ENCODE measurements at places on chromosomes 12 and 14.
A peak's percentile ranks its signal among the peaks of the same experiment; 100 is the strongest.

- no peak for DNase-seq
Observed at GRCh38 chr14:91394105-91395081, 23.2 kb downstream of the CCDC88C start.

DNA sequence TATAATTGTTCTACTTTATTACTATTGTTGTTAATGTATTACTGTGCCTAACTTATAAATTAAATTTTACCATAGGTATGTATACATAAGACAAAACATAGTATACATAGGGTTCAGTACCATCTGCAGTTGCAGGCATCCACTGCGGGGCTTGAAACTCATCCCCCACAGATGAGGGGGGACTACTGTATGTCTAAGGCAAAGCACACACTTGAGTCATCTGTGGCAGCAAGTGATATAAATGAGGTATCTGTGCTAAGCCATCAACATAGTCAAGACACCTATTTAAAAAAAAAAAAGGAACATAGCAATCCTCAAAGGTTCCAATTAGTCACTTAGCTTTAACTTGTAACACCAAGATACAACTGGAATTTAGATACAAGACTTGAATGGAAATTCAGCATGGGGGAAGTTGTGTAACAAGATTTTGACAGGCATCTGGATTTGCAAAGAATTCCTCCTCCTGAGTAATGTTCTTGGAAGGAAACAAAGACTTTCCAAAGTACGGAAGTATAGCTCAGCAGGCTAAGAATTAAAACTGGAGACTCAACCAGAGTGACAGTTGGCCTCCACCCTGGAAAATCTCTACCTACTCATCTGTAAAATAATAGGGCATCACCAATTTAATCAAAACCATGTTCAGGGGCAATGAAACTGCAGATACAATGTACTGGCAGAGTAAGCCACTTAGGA, 14.9 kb downstream of the DCAF5 start:
- no peak for DNase-seq

GRCh38 chr14:55884819-55885218, 233.4 kb upstream of the PELI2 start:
- DNase-seq, result no peak

DNA sequence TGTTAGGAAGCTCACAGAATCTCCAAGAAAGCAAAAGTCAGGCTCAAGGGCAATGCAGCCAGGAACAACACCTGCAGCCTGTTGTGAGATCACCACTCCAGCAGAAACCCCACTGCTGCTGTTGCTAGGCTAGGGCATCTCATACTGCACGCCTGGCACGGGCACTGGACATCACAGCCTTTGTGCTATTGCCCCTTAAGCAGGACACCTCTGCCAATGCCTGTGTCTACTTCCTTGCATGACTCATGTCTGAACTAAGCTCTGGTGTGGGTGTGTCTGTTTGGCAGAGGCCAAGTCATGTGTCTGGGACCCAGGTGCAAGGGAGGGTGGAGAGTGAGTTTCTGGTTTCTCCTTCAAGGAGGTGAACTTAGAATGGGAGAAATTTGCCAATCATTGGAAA, 10.0 kb upstream of the DDX47 start:
- peak; percentile 30 for DNase-seq

DNA sequence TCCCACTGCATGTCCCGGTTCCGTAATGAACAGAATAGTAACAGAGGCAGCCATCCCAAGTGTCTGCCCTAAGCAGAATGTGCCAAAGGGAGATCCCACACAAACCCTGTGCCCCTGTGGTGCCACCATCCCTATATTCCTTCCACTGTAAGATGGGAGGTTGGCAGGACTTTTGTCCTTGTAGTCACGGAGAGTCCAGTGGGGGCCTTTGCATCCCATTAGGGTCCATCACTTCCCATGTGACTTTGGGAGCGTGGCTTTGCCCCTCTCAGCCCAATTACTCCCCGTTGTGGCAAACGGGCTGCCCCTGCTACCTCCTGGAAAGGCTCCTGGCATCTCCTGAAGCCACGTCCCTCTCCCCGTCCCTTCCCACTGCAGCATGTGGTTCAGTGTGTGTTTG, 189.5 kb upstream of the FKBP4 start:
- no peak for DNase-seq

DNA sequence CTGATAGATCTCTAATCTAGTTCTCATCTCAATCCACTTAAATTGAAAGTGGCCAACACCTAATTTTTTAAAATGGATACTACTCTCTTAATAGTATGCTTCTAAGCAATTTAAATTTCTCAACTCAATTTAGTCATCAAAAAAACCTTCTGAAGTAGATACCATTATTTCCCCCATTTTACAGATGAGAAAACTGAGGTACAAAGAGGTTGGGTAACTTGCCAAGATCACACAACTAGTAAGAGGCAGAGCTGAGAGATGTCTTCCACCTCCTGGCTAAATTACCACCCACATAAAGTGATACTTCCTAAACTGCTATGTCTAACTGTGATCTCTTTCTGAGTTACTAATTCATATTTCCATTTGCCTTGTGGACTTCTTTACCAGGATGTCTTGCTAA, 6.6 kb downstream of the EXOC5 start:
- DNase-seq, result no peak

- DNase-seq, result no peak
Observed at GRCh38 chr14:91145391-91146160, 31.7 kb downstream of the DGLUCY start.

DNA sequence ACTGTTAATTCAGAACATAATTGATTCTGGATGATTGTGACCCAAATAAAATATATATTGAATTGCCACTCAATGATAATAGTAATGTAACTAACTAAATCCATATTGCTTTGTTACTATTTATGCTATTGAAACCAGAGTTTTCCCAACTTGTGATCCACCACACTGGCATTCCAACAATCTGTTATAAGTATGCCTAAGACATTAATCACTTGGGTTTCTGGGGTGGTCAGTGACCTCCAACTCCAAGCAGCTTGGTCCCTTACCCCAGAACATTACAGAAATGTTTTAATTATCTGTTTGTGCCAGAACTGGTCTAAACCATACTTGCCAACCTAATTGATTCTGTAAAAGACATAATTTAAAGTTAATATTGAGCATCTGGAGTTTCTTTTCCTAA, 14.6 kb downstream of the CAPS2 start:
- no peak for DNase-seq

DNA sequence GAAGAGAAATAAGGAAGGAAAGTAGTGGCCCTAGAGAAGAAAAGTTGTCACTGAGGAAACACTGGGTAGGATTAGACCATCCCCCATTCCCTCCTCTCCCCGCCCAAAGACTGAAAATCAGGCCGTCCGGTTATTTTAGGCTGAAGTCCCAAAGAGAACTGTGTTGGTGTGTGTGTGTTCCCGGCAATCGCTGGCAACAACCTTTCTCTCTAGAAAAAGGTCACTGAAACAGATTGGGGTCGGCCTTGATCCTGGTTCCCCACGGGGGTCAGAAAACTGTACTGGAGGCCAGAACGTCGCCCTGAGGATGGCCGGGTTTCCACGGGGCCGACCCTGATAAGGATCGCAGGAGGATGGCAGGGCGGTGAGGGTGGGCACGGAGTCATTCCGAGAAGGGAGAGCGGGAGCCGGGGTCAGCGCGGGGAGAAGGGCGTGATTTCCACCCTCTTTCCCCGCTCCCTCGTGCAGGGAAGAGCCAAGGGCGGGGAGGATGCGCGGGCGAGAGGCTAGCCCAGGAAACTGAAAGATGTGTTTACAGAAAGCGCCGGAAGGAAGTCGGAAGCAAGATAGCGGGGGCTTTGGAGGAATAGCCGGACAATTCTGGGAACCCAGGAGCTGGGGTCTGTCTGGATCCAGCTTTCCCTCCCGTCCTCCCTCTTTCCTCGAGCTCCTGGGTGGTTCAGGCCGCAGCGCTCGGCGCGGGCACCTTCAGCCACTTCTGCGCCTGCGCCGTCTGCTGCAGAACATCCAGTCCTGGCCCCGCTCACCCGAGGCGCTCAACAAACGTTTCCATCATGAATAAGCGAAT, 25.3 kb upstream of the SPTLC2 start:
- peak; percentile 79 for DNase-seq

DNA sequence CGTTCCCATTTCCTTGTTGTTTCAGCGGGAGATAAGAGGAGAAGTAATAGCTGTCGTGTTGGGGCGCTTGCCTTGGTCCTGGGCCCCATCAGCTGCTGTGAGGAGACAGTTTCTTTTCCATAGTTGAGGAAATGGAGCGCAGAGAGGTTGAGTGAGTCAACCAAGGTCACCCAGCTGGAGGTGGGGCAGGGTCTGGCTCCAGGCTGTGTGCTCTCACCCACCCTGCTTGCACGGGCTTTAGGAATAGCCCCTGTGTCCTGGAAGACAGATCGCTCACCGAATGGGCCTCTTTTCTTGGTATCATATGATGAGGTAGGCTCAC, 165.7 kb upstream of the RTL1 start:
- no peak for DNase-seq

DNA sequence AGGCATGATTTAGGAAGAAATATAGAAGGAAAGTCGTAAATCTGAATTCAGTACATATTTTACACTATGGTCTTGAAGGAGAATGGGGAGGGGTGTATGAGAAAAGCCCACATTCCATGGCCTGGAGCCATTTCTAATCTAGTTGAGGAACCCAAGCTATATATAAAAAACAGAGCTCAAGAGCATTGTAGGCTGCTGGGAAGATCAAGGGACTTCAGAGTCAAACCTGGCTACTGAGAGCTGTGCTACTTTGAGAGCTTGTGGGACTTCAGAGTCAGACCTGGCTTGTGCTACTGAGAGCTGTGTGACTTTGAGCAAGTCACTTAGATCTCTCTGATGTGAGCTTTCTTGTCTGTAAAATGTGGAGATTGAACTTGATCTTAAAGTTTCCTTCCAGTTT, 58.7 kb downstream of the TBK1 start:
- DNase-seq, result no peak

DNA sequence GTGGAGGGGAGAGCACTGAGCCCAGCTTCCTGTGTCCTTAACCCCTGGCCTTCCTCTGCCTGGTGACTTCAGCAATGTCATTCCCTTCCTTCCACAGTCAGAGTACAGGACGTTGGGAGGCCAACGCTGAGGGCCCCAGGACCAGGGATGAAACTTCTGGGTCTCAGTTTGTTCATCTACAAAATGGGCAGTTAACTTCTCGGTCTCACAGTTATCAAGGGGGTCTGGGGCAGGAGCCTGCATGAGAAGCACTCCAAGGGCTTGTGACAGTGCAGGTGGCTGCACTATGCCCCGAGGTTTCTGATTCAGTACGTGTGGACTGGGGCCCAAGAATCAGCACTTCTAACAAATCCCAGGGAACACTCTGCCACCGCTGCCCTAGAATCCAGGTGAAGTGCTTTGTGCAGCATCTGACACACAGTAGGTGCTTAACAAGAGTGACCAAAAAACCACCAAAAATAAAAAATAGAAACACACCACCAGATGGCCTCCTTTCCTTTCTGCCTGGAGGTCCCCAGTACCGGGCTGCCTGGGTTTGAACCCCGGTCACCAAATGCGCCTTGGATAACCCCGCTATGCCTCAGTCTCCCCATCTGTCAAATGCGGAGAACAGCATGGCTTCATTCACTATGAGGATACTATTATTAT, 80.4 kb downstream of the RFLNA start:
- no peak for DNase-seq

GRCh38 chr14:61561104-61561503, 134.2 kb upstream of the HIF1A start:
- no peak for DNase-seq

GRCh38 chr14:46048127-46048526, 603.5 kb downstream of the RPL10L start:
- no peak for DNase-seq

DNA sequence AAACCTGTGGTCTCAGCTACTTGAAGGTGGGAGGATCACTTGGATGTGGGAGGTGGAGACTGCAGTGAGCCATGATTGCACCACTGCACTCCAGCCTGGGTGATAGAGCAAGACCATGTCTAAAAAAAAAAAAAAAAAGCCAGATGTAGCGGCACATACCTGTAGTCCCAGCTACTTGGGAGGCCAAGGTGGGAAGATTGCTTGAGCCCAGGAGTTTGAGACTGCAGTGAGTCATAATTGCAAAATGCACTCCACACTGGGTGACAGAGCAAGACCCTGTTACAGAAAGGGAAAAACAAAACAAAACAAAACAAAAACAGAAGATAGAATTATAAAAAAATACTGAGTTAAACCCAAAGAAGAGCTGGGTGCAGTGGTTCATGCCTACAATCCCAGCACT, 29.1 kb upstream of the APOF start:
- no peak for DNase-seq

GRCh38 chr12:69401940-69402339, 42.4 kb downstream of the YEATS4 start:
- no peak for DNase-seq

DNA sequence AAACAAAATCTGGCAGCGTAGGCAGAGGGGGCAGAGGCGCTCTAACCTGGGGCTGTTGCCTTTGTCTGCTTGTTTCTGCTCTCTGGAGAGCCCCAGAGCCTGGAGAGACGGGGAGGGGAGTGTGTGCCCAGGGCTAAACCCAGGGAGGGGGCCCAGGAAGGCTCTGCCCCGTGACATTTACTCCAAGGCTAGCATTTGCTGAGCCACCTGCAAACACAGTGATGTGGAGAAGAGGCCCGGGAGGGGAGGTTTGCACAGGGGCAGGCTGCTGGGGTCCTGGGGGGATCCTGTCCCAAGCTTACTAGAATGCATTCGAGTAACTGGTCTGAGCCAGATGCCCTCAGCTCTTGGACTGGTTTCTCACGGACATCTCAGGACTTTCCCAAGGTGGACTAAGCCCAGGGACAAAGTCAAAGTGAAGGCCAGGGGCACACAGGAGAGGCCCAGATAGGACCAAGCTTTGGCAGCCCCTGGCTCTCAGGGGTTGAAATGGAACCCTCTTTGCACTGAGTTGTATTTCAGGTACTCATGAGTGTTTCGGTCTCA, 12.0 kb downstream of the MEG3 start:
- DNase-seq, result no peak

- no peak for DNase-seq
Observed at GRCh38 chr14:60508707-60509437, at the start of gene SIX6. SIX6 (plus strand) TSS chr14:60509146; CDS start chr14:60509399, 253 bp downstream.

DNA sequence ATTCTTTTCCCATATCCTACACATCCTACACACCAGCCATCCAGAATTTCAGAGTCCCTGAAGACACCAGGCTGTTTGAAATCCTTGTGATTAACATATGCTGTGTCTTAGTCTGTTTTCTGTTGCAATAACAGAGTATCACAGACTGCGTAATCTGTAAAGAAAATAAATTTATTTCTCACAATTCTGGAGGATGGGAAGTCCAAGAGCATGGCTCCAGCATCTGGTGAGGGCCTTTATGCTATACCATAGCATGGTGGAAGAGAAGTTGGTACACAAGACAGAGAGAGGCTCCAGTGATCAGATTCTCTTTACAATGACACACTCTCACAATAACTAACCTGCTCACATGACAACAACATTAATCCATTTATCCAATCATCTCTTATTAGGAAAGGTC, 4.1 kb downstream of the ART4 start:
- DNase-seq, result no peak

DNA sequence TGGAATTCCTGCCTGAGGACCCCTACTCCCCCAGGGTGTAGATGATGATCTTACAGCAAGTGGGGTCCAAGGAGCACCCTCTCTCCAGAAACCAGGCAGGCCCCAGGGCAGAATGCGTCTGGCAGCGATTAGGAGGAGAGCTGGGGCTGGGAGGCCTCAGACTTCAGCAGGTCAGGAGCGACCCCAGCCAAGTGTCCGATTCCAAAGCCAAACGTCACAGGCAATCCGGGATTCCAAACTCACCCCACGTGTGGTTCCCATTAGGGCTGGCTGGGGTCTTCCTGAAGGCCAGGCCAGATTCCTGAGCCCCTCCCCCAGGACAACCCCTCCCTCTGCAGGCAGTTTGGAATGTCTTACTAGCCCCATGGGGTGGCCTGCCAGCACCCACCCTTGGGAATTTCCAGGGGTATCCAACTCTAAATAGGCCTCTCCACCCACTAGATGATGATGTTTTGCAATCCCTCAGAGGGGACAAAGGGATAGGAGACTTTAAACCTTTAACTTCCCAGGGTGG, 17.3 kb upstream of the FIGNL2 start:
- DNase-seq, result no peak
